Mucosa of gallbladder (tissue), 1 donor: ENCODE measurements at places on chromosomes 6 and 20. TPM values are rescaled to one million over a fixed set of nuclear protein-coding genes. Genes with fewer than 3 reads are reported as not detected.

Gene GCLC
- 63.9 TPM for total RNA-seq

Gene METTL24
- total RNA-seq: 15.7 TPM

Gene GINS1
- total RNA-seq: 1.4 TPM

Gene XKR7
- not detected for total RNA-seq

Gene BMP7
- 1.2 TPM for total RNA-seq

Gene BMP5
- 2.4 TPM for total RNA-seq

Gene DLL1
- 13.0 TPM for total RNA-seq

Gene NMBR
- total RNA-seq: not detected

Gene WASF1
- 12.9 TPM for total RNA-seq
